ENCODE measurements at places on chromosomes 2 and 18. TPM values are rescaled to one million over a fixed set of nuclear protein-coding genes. Genes with fewer than 3 reads are reported as not detected.

The CAPN13 gene
- not detected for polyA plus RNA-seq

The GKN2 gene
- polyA plus RNA-seq = not detected

The RPRM gene
- polyA plus RNA-seq = not detected

The C2orf78 gene
- polyA plus RNA-seq = not detected

The FBXO48 gene
- polyA plus RNA-seq = 0.79 TPM

The AKAIN1 gene
- not detected for polyA plus RNA-seq

The WDR43 gene
- 40.0 TPM for polyA plus RNA-seq

The ZNF804A gene
- polyA plus RNA-seq = not detected

The TUBA4B gene
- polyA plus RNA-seq = not detected

The NFE2L2 gene
- 47.7 TPM for polyA plus RNA-seq

The EFR3B gene
- 0.16 TPM for polyA plus RNA-seq

The ST8SIA3 gene
- not detected for polyA plus RNA-seq

DNA sequence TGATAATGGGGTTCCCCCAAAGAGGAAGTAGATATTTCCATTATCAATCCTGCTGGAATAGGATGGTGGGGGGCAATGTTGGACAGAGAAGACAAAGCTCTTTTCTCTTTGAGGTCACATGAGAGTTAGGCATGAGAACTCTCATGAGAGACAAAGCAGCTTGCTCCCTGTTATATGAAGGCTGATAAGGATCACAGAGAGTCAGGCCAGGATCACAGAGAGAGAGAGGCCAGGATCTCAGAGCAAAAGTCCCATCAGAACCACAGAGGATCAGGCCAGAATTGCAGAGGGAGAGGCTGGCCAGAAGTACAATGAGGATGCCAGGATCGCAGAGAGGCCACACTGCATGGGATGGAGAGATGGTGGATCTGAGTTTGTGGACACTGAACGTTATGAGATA, 457.1 kb downstream of the LPIN1 start:
- DNase-seq = no peak
- no peaks in the 10 kb centered on the region for H3K36me3 ChIP-seq
- H3K27ac ChIP-seq = no peak overlapping the region
- H3K27me3 ChIP-seq = no peaks in the 10 kb centered on the region

- H3K4me1 ChIP-seq = no peaks in the 10 kb centered on the region
- no peak for DNase-seq
- H3K27me3 ChIP-seq = no peaks in the 10 kb centered on the region
- no peak overlapping the region for H3K4me3 ChIP-seq
These were observed 6.7 kb upstream of the SDC1 start for GRCh38 chr2:20231598-20232026.

DNA sequence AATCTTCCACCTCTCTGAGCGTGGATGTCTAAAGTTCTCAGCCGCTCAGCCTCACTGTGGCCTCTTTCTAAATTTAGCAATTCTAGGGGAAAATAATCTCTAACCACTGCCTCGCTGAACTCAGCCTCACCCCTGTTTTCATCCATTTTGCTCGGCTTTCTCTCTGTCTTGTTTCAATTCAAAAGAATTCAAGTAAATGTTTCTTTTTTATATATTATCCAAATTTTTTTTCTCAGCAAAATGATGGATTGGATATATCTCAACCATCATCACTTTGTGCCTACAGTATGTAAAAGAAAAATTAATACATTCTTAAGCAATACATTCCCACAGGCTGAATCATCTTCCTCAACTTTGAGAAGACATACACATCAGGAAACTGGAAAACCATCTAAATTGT, 24.0 kb upstream of the GALNT5 start:
- H3K4me1 ChIP-seq = no peaks in the 10 kb centered on the region
- H3K4me3 ChIP-seq = no peak overlapping the region
- no peaks in the 10 kb centered on the region for H3K36me3 ChIP-seq
- no peak for DNase-seq

GRCh38 chr2:50895041-50895440, 136.9 kb downstream of the NRXN1 start:
- no peaks in the 10 kb centered on the region for H3K27me3 ChIP-seq
- no peaks in the 10 kb centered on the region for H3K36me3 ChIP-seq
- no peaks in the 10 kb centered on the region for H3K4me1 ChIP-seq
- no peak for DNase-seq
- H3K27ac ChIP-seq = no peak overlapping the region

- H3K36me3 ChIP-seq = no peaks in the 10 kb centered on the region
- no peak overlapping the region for H3K4me3 ChIP-seq
- no peak for DNase-seq
- H3K27ac ChIP-seq = no peak overlapping the region
These were observed 186.7 kb upstream of the SIX2 start for GRCh38 chr2:45195916-45196315.

DNA sequence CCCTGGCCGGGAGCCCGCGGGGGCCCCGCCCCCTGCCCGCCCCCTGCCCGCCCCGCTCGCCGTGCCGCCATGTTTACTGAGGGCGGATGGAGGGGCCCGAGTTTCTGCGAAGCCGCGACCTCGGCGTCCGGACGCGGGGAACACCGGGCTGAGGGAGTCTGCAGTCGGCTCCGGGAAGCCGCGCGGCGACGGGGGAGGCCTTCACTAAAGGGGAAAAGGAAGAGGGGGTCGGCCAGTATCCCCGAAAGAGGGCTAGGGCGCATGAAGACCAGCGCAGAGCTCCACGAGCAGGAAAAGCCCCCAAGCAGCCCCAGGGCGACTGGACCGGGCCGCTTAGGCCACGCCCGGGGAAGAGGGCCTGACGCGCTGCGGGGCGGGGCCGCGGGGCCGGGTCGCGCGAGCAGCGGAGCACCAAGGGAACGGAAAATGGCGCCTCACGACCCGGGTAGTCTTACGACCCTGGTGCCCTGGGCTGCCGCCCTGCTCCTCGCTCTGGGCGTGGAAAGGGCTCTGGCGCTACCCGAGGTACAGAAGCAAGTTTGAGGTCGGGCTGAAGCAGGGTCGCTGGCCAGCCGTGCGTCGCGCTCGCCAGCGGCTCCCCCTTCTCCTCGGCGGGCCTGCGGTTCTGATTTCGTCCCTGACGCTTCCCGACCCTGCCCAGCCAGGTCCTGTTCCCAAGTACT, at the start of the genes ATRAID and SLC5A6:
Gene ATRAID, plus strand, starts transcription at position 99 of the 683 bp plus-strand sequence. Its CDS starts 328 bp downstream, at position 427.
Gene SLC5A6, minus strand, starts transcription at position 326 of the 683 bp plus-strand sequence. CDS start 4,618 bp downstream, outside the sequence.
- peak within 1 kb of the TSS; percentile 96 for H3K4me3 ChIP-seq
- DNase-seq = peak; percentile 89
- H3K36me3 ChIP-seq = peaks cover 21% of the 10 kb centered on the region
- H3K27me3 ChIP-seq = no peaks in the 10 kb centered on the region

GRCh38 chr2:173373290-173373689, 18.6 kb downstream of the CDCA7 start:
- H3K4me1 ChIP-seq = peaks cover 6% of the 10 kb centered on the region
- no peak overlapping the region for H3K4me3 ChIP-seq
- DNase-seq = no peak
- H3K27me3 ChIP-seq = no peaks in the 10 kb centered on the region
- no peaks in the 10 kb centered on the region for H3K36me3 ChIP-seq
- H3K27ac ChIP-seq = no peak overlapping the region

- no peaks in the 10 kb centered on the region for H3K36me3 ChIP-seq
- DNase-seq = no peak
- H3K4me1 ChIP-seq = no peaks in the 10 kb centered on the region
- H3K27ac ChIP-seq = no peak overlapping the region
These were observed 86.0 kb upstream of the OTX1 start for GRCh38 chr2:62964671-62965070.

DNA sequence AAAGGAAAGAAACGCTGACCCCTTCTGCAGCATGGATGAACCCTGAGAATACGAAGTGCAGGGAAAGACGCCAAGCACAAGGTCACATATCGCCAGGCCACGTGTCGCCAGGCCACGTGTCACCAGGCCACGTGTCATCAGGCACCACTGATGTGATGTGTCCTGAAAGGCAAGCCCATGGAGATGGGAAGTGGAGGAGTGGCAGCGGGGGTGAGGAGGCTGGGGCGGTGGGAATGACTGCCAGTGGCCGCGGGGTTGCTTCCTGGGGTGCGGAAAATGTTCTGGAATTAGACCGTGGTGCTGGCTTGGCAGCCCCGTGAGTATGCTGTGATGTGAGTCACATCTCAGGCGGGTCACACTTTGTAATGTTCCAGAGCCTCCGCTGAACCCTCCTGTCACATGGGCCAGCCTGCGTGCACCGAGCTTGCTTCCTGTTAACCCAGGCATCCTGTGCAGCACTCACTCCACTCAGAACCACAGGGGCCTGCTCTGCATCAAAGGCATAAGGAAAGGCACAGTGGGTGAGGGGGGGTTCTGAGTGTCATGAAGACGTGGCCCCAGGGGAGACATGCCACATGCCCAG, 39.0 kb downstream of the SLC66A2 start:
- peak; percentile 11 for DNase-seq
- no peak overlapping the region for H3K4me3 ChIP-seq
- no peak overlapping the region for H3K27ac ChIP-seq
- no peaks in the 10 kb centered on the region for H3K27me3 ChIP-seq

DNA sequence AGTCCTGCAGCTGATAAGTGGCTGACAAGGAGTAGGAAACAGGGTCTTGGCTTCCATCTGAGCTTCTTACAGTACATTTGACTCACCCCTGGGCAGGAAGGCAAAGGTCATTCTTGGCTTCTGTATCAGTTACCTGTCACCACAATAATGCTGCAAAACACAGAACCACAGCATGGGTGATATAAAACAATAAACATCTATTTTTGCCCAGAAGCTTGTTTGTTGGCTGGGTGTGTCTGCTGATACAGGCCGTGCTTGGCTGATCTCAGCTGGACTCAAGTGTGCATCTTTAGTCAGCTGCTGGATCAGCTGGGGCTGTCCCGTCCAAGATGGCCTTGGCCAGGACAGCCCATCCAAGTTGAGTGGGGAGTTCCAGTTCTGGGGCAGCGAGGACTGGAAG, 34.7 kb downstream of the ONECUT2 start:
- H3K27me3 ChIP-seq = no peaks in the 10 kb centered on the region
- H3K27ac ChIP-seq = no peak overlapping the region
- H3K4me1 ChIP-seq = no peaks in the 10 kb centered on the region
- no peak for DNase-seq

DNA sequence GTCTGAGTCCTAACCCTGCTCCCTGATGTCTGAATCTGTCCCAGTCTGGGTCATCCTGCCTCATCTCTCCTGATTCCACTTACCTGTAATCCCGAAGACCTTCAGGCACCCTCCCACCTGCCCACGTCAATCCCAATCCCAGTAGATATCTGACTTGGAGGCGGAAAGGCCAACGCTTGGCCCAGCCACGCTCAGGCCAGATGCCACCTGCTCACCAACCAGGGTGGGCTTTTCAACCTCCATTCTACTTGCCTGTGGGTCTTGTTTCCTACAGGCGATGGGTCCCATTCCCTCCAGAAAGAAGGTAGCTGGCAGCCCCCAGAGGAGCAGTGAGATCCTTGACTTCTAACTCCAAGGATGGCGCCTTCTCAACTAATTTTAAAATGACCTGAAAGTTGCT, 59.7 kb downstream of the INPP5D start:
- no peak overlapping the region for H3K27ac ChIP-seq
- DNase-seq = no peak
- no peaks in the 10 kb centered on the region for H3K27me3 ChIP-seq

DNA sequence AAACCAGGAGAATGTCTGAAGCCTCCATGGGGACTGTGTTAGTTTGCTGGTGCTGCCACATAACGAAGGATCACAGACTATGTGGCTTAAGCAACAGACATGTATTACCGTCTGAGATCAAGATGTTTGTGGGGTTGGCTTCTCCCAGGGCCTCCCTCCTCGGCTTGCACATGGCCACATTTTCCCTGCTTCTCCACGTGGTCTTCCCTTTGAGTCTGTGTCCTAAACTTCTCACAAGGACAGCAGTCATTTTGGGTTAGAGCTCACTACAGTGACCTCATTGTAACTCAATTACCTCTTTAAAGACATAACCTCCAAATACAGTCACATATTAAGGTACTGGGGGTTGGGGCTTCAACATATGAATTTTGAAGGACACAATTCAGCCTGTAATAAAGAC, 44.6 kb upstream of the LPIN2 start:
- no peak for DNase-seq
- H3K27me3 ChIP-seq = no peaks in the 10 kb centered on the region
- H3K4me3 ChIP-seq = no peak overlapping the region
- H3K4me1 ChIP-seq = peaks cover 70% of the 10 kb centered on the region

DNA sequence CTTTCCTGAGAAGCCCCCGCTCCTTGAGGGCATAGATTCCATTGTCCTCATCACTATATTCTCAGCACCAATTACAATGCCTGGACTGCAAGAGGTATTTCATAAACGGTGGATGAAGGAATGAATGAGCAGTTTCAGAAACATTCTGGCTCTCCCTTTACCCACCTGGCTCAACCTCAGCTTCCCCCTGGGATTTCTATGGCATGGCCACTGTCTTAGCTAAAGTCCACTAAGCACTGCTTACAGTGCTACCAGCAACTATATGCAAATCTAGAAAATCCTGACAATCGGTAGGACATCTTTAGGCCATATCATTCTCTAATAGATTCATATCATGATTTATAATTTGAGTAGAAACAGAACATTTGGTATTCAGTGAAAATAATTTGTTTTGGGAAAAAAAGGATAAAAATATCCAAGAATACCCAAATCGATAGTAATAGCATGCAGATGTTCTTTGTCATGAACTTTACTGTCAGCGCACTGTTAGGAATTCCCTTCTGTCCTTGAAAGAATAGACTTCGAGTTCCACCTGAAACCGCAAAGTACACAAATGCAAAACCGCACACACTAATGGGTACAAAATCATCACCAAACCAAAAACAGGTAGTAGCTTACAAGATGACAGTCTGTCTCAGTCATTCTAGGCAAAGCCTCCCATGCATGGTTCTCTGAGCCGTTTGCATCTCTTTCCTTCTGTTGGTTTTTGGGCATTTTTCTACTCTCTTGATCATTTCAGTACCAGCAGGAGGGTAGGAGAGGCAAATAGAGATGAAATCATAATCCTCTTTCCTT, 303.6 kb upstream of the ID2 start:
- no peaks in the 10 kb centered on the region for H3K36me3 ChIP-seq
- no peak overlapping the region for H3K27ac ChIP-seq
- H3K4me1 ChIP-seq = no peaks in the 10 kb centered on the region
- no peak overlapping the region for H3K4me3 ChIP-seq

DNA sequence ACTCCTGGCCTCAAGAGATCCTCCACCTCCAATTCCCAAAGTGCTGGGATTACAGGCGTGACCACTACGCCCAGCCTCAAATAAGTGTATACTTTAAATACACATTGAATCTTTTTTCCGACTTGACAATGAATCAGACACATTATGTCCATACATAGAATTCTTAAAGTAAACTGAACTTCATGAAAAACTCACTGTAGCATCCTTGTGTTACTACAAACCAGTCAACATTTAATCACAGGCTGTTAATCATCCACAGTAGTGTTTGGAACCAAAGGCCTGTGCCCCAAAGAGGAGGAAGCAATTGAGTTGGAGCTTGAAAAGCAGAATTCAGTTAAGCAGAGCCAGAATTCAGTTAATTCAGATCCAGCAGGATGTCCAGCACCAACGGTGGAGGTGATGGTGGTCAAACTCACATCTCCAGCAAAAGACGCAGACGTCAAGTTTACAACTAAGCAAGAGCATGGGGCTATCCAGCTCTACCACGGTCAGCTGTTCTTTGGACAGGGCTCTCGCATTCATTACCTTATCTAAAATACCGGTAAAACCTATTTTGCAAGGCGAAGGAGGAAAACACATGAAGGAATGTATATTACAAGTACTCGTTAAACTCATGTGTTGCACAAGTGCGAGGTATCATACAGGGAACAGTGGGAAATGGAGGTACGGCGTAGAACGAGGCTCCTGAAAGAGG, 1.2 kb downstream of the SLC39A6 start:
- H3K4me1 ChIP-seq = peaks cover 36% of the 10 kb centered on the region
- DNase-seq = no peak
- peaks cover 1% of the 10 kb centered on the region for H3K36me3 ChIP-seq
- no peak overlapping the region for H3K27ac ChIP-seq
- peak overlapping the region; percentile 99 for H3K4me3 ChIP-seq

Measured in CD8-positive, alpha-beta memory T cell (primary cell).